ENCODE measurements at places on chromosomes 4 and X.

GRCh38 chr4:154454710-154455109 lies 36.9 kb downstream of the DCHS2 start:
- H3K4me1 ChIP-seq: no peaks in the 10 kb centered on the region
- no peak for DNase-seq
- no peaks in the 10 kb centered on the region for H3K27me3 ChIP-seq
- no peak overlapping the region for H3K4me3 ChIP-seq
- no peak overlapping the region for H3K27ac ChIP-seq

DNA sequence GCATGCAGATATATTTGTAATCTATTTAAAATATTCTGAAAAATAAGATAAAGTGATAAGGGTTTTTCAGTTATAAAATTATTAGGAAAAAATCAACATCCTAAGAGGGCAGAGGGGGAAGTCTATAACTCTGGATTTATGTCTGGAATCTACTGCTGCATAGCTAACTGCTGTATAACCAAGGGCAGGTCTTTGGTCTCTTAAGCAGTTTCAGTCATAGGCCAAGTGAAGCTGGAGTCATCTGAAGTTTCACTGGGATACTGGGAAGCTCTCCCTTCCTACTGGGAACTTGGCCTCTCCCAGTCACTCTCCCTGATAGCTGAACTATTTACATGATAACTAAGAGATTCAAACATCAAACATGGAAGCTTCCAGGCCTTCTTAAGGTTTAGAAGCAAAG lies 1409.9 kb upstream of the PCDH7 start:
- no peaks in the 10 kb centered on the region for H3K36me3 ChIP-seq
- no peaks in the 10 kb centered on the region for H3K27me3 ChIP-seq
- DNase-seq: peak; percentile 28
- H3K27ac ChIP-seq: no peak overlapping the region
- no peaks in the 10 kb centered on the region for H3K4me1 ChIP-seq

DNA sequence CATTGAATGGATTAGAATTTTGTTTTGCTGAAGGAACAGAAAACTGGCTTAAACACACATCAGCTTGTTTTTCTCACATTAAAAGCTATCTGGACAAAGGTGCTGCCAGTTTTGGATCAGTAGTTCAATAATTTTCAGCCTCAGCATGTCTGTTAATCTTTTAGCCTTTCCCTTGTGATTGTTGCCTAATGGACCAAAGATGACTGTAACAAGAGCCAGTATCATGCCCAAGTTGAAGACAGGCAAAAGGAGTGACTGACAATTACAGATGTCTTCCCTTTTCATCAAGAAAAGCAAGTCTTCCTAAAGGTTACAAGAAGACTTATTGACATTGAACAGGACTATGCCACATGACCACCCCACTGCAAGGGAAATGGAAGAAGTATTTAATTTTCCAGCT lies 419.7 kb downstream of the MAPK10 start:
- H3K27me3 ChIP-seq: no peaks in the 10 kb centered on the region
- peaks cover 2% of the 10 kb centered on the region for H3K36me3 ChIP-seq
- no peak overlapping the region for H3K27ac ChIP-seq
- no peaks in the 10 kb centered on the region for H3K4me1 ChIP-seq

- no peaks in the 10 kb centered on the region for H3K4me1 ChIP-seq
- H3K36me3 ChIP-seq: no peaks in the 10 kb centered on the region
- H3K4me3 ChIP-seq: no peak overlapping the region
- no peaks in the 10 kb centered on the region for H3K27me3 ChIP-seq
- H3K27ac ChIP-seq: no peak overlapping the region
These were observed 102.4 kb downstream of the ARHGAP24 start for GRCh38 chr4:85577307-85577706.

GRCh38 chr4:186074189-186074588 lies 5.2 kb downstream of the TLR3 start:
- H3K36me3 ChIP-seq: no peaks in the 10 kb centered on the region
- no peak for DNase-seq
- H3K4me1 ChIP-seq: no peaks in the 10 kb centered on the region
- H3K27me3 ChIP-seq: no peaks in the 10 kb centered on the region

GRCh38 chrX:22109442-22109841 lies 77.3 kb downstream of the PHEX start:
- H3K4me1 ChIP-seq: peaks cover 5% of the 10 kb centered on the region
- no peak overlapping the region for H3K27ac ChIP-seq
- H3K36me3 ChIP-seq: no peaks in the 10 kb centered on the region
- peak; percentile 55 for DNase-seq
- H3K27me3 ChIP-seq: no peaks in the 10 kb centered on the region

DNA sequence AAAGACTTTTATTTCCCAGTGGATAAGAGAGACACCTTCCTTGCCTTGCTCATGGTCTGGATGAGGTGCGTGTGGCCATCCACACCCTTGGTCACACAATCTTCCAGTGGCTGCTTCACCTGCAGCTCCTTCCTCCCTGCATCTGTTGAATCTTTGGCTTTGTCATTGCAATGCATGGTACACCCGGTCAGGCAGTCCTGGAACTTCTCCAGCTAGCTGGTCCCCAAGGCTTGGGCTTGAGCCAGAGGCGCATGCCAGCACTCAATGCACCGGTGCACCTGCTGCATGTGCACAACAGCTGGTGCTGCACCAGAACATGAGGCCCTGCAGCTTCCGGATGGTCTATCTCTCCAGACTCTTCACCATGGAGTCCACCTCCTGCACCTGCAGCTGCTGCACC lies 31.7 kb downstream of the SCML1 start:
- H3K4me3 ChIP-seq: no peak overlapping the region
- H3K4me1 ChIP-seq: no peaks in the 10 kb centered on the region
- H3K27ac ChIP-seq: no peak overlapping the region
- H3K27me3 ChIP-seq: peaks cover 9% of the 10 kb centered on the region
- DNase-seq: no peak

DNA sequence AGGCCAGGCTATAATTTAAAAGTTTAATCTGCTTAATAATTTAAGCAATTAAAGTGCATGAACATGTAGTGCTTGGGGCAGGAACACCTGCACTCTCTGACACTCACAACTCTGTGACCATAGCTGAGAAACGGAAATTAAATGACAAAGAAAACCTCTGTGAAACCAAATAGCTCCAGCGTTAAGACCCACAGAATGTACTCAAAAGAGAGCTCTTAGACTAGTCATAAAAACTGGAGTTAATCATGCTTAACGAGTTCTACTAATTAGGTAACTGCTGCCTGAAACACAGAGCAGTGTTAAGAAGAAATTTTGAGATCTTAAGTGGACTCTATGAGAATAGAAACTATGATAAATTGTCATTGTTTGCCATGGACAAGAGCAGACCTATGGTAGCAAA lies 174.4 kb upstream of the SPIN4 start:
- no peaks in the 10 kb centered on the region for H3K27me3 ChIP-seq
- H3K27ac ChIP-seq: no peak overlapping the region
- H3K4me1 ChIP-seq: no peaks in the 10 kb centered on the region
- no peak overlapping the region for H3K4me3 ChIP-seq

GRCh38 chrX:84737471-84737871 lies 235.2 kb upstream of the HDX start:
- H3K4me1 ChIP-seq: peaks cover 5% of the 10 kb centered on the region
- H3K27me3 ChIP-seq: no peaks in the 10 kb centered on the region
- no peaks in the 10 kb centered on the region for H3K36me3 ChIP-seq
- peak; percentile 20 for DNase-seq
- no peak overlapping the region for H3K27ac ChIP-seq

GRCh38 chr4:48898733-48899431 lies 7.7 kb downstream of the OCIAD2 start:
- no peaks in the 10 kb centered on the region for H3K27me3 ChIP-seq
- H3K4me3 ChIP-seq: no peak overlapping the region
- DNase-seq: no peak
- no peaks in the 10 kb centered on the region for H3K4me1 ChIP-seq

GRCh38 chrX:24377911-24378468 lies 17.6 kb downstream of the SUPT20HL1 start:
- DNase-seq: no peak
- peaks cover 15% of the 10 kb centered on the region for H3K27me3 ChIP-seq
- H3K27ac ChIP-seq: no peak overlapping the region
- no peak overlapping the region for H3K4me3 ChIP-seq
- H3K36me3 ChIP-seq: no peaks in the 10 kb centered on the region

- no peaks in the 10 kb centered on the region for H3K4me1 ChIP-seq
- H3K27ac ChIP-seq: peak overlapping the region; percentile 55
- peak; percentile 70 for DNase-seq
These were observed 20.1 kb downstream of the HPRT1 start for GRCh38 chrX:134480061-134480460.

DNA sequence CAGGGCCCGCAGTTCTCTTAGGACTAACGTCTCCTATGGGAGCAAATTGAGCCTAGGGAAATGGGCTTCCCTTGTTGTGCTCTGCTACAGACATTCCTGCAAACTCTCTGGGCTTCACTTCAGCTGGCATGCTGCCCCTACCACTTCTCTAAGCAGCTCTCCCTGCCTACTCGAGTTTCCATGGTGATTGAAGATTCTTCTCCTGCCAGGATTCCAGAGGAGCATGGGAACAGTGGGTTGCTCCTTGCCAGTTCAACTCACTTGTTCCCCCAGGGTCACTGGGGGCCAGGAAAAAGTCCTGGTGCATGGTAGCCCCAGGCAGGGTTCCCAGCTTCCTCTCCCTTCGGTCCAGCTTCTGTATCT lies 21.1 kb upstream of the WDR17 start:
- H3K4me1 ChIP-seq: peaks cover 3% of the 10 kb centered on the region
- no peaks in the 10 kb centered on the region for H3K27me3 ChIP-seq
- peak; percentile 8 for DNase-seq
- no peaks in the 10 kb centered on the region for H3K36me3 ChIP-seq
- H3K27ac ChIP-seq: no peak overlapping the region

DNA sequence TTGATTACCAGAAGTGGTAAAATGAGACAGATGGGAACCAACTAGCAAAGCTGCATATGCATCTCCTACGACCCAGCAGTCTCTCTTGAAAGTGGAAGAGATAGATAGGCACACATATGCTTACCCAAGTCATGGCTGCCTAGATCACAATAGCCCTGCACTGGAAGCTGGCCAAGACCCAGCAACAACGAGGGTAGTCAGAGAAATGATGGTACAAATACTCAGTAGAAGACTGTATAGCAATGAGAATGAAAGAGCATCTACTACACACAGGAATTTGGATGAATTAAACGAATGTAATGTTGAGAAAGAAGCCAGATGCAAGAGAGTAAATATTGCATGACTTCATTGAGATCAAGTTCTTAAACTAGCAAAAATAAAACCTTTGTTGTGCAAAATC lies 100.3 kb upstream of the FAT1 start:
- H3K4me3 ChIP-seq: no peak overlapping the region
- no peaks in the 10 kb centered on the region for H3K27me3 ChIP-seq
- peak overlapping the region; percentile 64 for H3K27ac ChIP-seq
- no peaks in the 10 kb centered on the region for H3K36me3 ChIP-seq

DNA sequence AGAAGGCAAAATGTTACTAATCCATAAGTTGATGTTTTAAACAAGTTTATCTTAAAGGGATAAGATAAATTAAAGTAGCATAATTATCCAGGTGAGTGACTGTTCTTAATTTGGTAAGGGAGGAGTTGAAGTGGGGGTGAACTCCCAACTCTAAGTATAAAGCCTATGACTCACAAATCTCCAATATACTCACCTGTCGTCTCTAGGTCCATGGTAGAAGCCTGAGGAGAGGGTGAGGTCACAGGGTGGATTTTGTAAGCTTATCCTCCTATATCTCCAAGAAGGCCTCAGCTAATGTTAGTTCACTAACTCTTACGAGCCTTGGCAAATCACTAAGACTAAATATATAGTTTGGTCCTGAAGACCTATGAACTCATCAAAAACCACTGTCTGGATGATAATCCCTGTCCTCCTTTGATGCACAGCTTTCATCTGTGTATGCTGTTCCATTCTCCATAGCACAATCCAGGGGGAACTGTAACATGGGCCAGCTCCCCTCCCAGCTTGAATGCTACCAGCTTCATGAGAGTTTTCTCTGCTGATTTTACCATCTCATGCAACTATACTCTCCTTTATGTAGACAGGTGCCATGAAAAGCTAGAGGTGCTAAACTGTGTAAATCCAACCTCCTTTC lies 158.7 kb downstream of the BTC start:
- no peak overlapping the region for H3K27ac ChIP-seq
- H3K4me1 ChIP-seq: peaks cover 9% of the 10 kb centered on the region
- H3K36me3 ChIP-seq: no peaks in the 10 kb centered on the region

DNA sequence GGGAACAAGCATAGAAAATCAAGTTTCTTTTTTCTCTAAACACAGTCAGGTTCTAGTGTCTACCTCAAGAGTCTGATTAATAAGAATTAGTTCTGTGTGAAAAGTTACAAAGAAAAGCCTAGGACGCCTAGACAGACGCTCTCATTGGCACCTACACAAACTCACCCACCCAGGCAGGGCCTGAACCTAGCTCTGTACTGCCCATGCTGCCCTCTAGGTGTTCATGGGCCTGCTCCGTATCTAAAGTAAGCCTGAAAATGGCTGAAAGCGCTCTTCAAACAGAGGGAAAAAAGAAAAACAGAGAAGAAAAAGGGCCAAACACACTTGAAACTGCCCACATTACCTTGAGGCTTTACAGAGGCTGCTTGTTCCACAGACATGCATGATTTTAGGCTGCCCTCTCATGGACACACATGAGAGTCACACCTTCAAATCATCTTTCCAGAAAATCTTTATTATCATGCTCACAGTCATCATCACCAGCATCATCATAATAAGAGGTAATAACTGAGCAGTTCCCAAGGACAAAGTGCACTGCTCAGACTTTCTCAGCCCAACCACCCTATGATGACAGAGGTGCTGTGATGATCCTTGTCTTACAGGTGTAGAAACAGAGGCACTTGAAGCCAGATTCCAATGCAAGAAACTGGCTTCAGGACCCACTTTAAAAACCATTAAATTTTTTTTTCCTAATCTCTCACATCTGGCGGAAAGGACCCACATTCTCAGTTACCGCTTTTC lies 49.6 kb downstream of the MAP7D2 start:
- no peak overlapping the region for H3K27ac ChIP-seq
- peaks cover 6% of the 10 kb centered on the region for H3K27me3 ChIP-seq
- no peaks in the 10 kb centered on the region for H3K36me3 ChIP-seq
- peak; percentile 70 for DNase-seq
- H3K4me1 ChIP-seq: peaks cover 2% of the 10 kb centered on the region
- no peak overlapping the region for H3K4me3 ChIP-seq

DNA sequence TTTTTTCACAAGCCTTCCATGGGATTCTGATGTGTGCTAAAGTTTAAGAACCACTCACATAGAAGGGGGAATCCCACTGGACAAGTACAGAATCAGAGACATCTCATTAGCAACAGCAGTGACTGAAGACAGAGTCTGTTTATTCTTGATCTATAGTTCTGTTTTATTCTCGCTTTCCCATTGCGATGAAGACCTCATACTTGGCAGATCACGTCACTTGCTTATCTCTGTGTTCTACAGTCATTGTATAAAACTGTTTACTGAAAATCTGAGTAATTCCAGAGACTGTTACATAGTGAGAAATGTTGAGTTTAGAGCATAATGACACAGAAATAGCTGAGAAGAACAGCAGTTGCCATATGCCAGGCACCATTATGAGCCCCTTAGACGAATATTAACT lies 185.5 kb downstream of the PTTG2 start:
- H3K27ac ChIP-seq: peak overlapping the region; percentile 78
- peak; percentile 98 for DNase-seq
- peaks cover 33% of the 10 kb centered on the region for H3K4me1 ChIP-seq
- H3K36me3 ChIP-seq: no peaks in the 10 kb centered on the region
- no peaks in the 10 kb centered on the region for H3K27me3 ChIP-seq

- no peak overlapping the region for H3K4me3 ChIP-seq
- DNase-seq: no peak
- H3K36me3 ChIP-seq: no peaks in the 10 kb centered on the region
- no peak overlapping the region for H3K27ac ChIP-seq
- no peaks in the 10 kb centered on the region for H3K4me1 ChIP-seq
These were observed 76.6 kb downstream of the CYTL1 start for GRCh38 chr4:4942658-4943057.

GRCh38 chrX:68018248-68019203 lies 414.8 kb downstream of the OPHN1 start:
- H3K27ac ChIP-seq: no peak overlapping the region
- peak; percentile 32 for DNase-seq
- H3K36me3 ChIP-seq: no peaks in the 10 kb centered on the region
- H3K4me1 ChIP-seq: no peaks in the 10 kb centered on the region
